ENCODE measurements at places on chromosomes 2 and 18.

GRCh38 chr2:20229322-20230113 lies 4.6 kb upstream of the SDC1 start:
- DNase-seq = no peak

- no peak for DNase-seq
Observed at GRCh38 chr2:181657379-181657778, 474 bp upstream of the CERKL start.

- DNase-seq = no peak
Observed at GRCh38 chr2:209121691-209122090, 302.2 kb upstream of the MAP2 start.

DNA sequence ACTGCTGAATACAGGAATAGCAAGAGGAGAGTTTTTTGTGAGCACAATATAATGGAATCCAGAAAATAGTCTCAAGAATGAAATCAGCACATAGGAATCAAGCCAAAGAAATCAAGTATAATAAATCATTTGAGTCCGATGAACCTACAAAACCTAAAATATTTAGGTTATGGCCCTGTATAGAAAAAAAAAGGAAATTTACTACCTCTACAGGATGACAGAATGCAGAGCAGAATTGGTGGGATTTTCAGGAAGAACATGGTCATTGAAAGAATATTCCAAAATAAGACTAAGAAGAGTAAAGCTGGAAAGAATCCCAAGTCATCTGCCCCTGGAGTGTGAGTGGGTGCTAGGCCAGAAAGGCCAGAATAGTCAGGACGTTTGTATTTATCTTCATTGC lies 1041.2 kb upstream of the CDH2 start:
- DNase-seq = no peak

DNA sequence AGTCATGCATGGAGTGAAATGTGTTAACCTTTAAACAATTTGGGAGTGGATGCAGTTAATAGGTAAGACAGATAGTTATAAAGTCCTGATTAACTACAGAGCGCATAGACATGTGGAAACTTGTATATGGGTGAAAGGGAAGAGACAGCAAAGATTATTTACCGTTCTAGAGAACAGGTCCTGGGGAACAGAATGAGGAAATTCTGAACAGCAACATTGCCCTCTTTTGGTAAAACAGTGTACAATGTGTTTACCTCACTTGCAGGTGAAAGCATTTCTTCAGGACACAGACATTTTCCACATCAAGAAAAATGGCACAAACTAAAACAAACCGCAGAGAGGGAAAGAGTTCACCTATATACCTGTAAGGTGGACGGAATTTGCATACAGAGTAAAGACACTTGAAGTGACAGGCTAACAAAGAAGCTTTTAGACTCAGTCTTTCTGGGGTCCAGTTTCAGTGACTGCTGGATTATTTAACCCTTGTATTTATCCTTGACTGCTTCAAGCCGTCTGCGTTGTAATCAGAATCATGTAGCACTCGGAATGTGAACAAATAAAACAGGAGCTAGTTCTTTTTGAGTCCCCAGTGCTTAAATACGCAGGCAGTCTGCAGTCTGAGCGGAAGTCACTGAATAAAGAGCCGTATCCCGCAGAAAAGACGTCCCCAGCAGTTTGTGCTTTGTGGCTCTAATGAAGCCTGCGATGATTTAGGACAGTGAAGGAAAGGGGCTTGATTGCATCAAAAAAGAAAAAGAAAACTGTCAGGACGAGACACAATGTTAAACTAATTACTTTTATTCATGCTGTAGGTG lies 364.8 kb upstream of the GALNT5 start:
- DNase-seq = no peak

- no peak for DNase-seq
Observed at GRCh38 chr2:178700922-178701342, 106.3 kb downstream of the TTN start.

DNA sequence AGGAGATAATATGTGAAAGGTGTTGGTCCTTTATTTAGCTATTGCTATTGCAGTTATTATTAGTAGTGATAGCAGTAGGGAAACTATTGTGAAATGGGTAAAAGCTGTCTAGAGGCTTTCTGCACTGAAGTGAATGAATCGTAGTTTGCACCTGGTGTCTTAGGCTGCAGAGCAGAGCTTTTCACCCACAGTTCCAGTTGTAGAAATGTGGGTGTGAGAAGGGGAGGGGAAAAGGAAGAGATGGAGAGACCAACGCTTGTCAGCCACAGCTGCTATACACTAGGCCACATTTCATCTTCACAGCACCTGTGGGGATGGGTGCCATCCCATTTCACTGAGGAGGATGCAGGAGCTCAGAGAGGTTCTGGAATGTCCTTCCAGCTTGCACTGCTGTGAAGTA lies 50.0 kb downstream of the TRPM8 start:
- DNase-seq = no peak

DNA sequence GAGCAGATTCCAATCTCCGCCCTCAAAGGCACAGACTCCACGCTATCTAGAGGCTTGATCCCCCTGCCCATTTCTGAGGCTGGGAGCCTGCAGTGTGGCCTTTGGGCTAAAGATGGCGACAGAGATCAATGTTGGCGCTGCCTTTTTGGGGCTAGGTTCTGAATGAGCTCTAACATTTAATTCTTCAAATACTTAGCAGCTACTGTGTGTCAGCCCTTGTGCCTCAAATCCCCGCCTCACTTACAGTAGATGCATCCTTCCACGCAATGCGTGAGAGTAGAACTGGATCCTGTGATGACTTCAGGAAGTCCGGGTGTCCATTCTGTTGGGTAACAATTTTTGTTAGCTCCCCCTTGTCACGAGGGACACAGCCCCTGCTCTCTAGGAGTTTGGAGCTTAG lies 12.4 kb downstream of the IL1F10 start:
- peak; percentile 79 for DNase-seq

GRCh38 chr2:225867071-225867470 lies 467.6 kb downstream of the NYAP2 start:
- DNase-seq = no peak

DNA sequence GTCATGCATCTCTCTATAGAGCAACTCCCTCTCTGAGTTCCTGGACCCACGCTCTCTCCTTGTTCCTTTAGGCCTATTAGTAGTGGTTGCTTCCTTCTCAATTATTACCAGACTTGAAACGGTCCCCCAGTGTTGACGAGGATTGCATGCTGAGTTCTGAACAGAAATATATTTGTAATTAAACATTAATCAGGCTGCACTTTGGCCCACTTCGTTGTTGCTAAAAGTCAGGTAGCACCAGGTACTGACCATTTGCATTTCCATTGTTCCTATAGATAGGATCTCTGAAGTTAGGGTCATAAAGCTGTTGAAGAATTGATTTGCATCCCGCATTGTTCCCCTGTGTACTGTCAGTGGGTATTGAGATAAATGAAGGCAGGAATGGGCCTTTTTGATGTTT lies 36.9 kb upstream of the TTR start:
- no peak for DNase-seq

- peak; percentile 65 for DNase-seq
Observed at GRCh38 chr18:63788447-63789096, 13.4 kb downstream of the SERPINB7 start.

- no peak for DNase-seq
Observed at GRCh38 chr2:231102772-231103171, 22.1 kb downstream of the HTR2B start.

GRCh38 chr2:232088771-232089170 lies 127.3 kb downstream of the DIS3L2 start:
- DNase-seq = no peak

DNA sequence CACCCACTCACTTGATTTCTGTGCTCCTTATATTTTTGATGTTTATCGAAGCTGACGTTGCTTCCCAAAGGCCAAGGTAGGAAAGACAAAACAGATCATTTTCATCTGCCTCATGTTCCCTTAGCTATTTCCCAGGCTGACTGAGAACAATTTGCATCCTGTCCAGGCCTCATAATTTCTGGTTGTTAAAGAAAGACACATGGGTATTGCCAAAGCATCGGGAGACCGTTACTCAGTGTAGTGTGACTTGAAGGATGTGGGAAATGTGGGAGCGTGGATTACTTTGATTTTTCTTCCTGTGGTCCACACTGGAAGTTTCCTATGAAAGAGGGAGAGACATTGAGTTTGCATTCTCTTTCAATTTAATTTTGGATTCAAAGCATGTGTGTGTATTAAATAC lies 204.6 kb downstream of the TRIB2 start:
- no peak for DNase-seq

DNA sequence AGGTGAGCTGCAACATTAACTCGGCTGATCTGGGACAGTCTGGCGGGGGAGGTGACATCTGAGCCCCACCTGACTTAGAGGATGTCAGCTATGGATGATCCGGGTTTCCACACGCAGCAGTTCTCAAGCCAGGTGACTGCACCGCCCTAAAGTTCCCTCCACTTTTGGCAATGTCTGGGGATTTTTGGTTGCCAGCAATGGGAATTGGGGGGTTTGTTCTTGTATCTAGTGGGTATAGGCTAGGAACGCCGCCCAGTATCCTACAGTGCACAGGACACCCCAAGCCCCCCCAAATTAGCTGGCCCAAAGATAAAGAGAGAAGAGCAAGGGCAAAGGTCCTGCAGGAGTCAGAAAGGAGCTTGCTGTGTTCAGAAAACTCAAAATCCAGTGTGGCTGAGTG lies 544 bp upstream of the AGFG1 start:
- DNase-seq = no peak

All from activated T-cell treated with anti-CD3 and anti-CD28 coated beads, Interleukin-2, amount 50 U/mL, for 48 hours (primary cell).